ENCODE measurements at places on chromosomes 4 and X.
A peak's percentile ranks its signal among the peaks of the same experiment; 100 is the strongest.

- ATAC-seq, result no peak
These were observed 3.6 kb downstream of the TLR1 start for GRCh38 chr4:38800961-38801450.

GRCh38 chr4:54109241-54110018 is 9.5 kb downstream of the GSX2 start:
- no peak for ATAC-seq

DNA sequence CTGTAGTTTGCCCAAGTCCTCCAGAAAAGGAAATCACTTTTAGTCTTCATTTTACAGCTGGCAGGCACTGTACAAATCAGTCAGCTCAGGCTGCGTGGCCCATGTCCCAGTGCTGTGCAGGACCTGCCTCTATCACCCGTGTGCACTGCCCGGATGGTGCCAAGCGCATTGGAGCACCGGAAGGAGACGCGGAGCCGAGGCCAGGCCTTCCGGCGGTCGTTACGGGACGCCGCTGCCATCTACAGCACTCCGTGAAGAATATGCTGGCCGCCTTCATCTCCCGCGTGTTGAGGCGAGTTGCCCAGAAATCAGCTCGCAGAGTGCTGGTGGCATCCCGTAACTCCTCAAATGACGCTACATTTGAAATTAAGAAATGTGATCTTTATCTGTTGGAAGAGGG is at the start of gene PDHA2:
Gene PDHA2, plus strand, starts transcription at position 203 of the 400 bp plus-strand sequence. Its CDS starts 58 bp downstream, at position 261.
- no peak for ATAC-seq

DNA sequence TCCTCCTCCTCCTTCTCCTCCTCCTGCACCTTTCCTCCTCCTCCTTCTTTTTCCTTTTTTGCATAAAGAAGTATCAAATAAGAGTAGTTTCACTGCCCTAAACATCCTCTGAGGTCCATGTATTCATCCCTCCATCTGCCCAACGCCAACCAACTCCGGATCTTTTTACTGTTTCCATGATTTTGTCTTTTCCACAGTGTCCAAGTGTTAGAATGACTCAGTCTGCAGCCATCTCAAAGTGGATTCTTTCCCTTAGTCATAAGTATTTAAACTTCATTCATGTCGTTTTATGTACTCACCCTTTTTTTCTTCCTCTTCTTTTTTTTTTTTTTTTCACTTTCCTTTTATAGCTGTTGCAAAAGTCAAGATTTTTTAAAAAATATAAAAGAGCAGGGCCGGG is 12.9 kb downstream of the CSF2RA start:
- ATAC-seq, result no peak

GRCh38 chrX:108090491-108091263 is 665 bp downstream of the PSMD10 start:
- no peak for ATAC-seq

GRCh38 chrX:105552395-105552794 is 269.9 kb upstream of the NRK start:
- ATAC-seq, result no peak

DNA sequence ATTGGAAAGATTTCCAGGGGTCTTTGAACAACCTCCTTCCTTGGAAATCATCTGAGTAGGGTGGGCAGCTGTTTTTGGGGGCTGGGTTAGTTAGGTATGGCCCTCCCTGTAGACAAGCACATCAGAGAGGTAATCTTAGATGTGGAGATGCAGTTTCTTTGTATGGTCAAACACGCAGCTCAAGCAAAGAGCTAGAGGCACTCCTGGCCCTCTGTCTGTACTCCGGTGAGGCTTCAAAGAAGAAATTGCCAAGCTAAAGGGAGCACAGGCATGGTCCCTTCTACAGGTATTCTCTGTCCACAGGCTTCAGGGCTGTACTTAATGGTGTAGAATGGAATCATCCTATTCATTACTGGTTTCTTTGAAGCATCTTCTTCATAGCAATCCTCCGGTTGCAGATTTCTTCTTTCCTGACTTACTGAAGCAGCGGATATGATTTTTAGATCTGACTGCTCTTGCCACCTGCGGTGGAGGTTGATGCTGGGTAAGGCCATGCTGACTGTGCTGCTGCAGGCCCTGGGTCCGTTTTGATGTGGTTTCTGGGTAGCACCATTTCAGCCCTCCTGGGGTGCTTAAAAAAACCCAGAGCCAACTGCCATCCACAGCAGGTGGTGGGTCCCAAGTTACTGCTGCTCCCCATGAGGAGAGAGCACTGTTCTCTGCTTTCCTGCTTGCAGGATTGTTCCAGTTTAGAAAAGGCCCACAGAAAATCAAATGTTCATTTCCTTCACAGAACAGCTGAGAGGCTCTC is 318.9 kb upstream of the GATB start:
- ATAC-seq, result peak; percentile 76

- ATAC-seq, result no peak
These were observed 30.8 kb upstream of the MTNR1A start for GRCh38 chr4:186586205-186586604.

- no peak for ATAC-seq
These were observed 175.6 kb upstream of the HCCS start for GRCh38 chrX:10935501-10935900.

GRCh38 chr4:87108142-87108546 is 112.3 kb downstream of the KLHL8 start:
- no peak for ATAC-seq

DNA sequence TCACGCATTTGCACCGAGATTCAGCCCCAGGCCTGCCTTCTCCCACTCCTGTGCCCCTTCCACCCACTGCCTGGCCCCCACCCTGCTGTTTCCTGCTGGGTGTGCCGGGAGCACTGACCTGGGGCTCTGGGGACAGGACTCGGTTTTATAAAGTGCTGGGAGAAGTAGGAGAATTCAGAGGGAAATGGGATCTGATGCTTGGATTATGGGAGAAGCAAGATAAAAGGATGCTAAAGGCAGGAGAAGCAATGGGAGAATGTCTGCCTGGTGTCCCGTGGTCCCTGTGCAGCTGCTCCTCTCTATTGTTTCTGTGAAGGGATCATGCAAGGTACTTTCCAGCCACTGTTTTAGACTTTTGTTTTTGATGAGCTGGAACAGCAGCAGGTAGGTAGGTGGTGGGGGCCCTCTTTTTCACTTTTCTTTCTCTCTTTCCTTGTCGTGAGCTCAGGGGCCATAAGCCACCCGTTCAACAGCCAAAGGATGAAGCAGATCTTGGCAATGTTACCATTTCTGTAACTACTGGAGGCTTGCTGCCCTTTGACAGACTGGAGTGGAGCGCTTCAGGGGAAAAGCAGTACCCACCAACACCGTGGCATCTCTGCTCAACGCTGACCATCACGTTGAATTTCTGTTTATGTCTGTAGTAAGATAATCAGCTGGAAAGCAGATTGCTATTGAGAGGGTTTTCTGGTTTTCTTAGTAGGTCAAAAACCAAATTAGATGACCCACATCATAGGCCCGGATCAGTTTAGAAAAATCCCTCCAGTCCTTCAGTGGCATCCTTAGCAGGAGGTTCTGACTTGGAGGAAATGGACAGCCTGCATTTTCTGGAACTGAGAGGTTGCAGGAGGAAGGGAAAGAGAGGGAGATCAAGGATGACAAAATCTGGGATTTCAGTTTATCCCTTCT is 63.8 kb upstream of the ENPP6 start:
- ATAC-seq, result peak; percentile 34

DNA sequence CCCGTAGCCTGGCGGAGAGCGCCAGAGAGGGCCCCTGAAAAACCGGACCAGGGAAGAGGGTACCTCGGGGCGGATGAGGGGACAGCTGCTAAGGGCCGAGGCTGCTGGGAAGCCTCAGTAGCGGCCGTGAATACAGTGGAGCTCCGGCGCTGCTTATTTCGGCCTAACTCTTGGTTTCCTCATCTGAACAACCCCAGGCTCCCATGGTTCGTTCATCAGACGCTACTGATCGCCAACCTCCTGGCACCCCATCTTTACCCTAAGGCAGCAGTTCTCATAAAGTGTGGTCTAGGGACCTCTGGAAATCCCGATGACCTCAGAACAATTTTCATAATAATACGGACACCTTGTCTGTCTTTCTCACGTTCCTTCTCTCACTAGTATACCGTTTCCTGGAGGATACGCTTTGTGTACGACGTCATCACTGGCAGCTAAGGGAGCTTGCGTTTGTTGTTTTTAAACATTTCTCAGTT is 645 bp upstream of the RAB28 start:
- peak; percentile 28 for ATAC-seq

DNA sequence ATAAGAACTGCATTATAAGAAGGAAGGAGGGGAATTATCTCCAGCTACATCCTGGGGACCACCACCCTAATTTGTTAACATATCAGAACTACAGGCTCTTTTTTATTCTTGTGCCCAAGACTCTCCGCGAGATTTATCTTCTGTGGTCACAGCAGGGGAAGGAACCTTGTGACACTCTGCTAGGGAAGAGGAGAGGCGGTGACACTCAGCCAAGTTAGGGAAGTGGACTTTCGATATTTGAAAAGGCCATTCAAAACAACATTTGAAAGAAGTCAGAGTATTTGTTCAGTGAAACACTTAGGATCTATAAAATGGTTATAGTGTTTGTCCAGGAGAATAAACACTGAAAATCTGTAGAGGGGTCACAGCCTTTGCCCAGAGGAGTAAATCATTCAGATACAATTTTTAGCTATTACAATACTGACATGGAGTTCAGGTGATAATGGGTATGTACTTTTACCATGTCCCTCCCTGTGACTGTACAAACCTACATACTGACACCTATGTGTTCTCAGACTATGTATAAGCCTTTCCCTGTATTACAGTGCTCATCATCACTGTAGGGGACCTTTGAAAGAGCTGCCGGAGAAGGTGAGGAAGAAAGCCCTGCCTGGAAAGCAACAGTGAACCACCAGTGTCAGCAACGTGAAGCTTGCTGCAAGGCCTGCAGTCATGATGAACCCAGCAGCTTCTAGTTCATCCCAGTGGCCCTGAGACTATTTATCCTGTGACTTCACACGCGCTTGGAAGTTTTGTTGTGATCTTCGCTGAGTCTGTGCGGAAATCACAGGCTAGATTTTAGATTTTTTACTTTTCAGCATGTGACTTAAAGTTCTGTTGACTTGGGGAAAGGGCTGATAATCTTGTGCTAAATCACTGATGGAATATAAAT is 8.5 kb upstream of the PTTG2 start:
- ATAC-seq, result no peak

DNA sequence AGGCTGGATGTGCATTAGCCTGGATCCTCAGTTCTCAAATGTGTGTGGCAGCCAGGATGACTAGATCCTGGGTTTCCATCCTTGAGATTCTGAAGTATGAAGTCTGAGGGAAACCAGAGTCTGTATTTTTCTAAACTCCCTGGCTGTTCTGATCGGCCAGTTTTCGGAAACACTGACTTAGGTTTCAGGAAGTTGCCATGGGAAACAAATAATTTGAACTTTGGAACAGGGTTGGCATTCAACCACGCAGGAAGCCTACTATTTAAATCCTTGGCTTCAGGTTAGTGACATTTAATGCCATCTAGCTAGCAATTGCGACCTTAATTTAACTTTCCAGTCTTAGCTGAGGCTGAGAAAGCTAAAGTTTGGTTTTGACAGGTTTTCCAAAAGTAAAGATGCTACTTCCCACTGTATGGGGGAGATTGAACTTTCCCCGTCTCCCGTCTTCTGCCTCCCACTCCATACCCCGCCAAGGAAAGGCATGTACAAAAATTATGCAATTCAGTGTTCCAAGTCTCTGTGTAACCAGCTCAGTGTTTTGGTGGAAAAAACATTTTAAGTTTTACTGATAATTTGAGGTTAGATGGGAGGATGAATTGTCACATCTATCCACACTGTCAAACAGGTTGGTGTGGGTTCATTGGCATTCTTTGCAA is 67.6 kb downstream of the PDGFRA start:
- no peak for ATAC-seq

- no peak for ATAC-seq
These were observed 147.9 kb upstream of the CTSO start for GRCh38 chr4:156101571-156101970.

DNA sequence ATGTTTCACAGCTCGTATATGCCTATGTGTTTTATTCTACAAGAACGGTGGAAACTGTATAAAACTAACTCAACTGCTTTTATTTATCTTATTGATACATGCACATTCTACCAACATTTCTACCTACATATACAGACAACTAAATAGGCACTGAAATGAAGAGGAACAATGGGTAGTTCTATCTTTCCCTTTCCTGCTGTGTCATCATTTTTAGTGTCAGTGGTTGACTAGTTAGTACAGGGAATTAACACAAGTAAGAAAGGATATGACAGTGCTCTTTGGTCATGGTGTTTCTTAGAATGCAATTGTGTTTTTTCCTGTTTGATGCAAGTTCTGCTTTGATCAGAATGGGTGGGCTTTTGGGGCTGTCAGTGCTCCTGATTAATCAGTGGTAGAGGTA is 293.8 kb upstream of the CTSO start:
- ATAC-seq, result no peak

DNA sequence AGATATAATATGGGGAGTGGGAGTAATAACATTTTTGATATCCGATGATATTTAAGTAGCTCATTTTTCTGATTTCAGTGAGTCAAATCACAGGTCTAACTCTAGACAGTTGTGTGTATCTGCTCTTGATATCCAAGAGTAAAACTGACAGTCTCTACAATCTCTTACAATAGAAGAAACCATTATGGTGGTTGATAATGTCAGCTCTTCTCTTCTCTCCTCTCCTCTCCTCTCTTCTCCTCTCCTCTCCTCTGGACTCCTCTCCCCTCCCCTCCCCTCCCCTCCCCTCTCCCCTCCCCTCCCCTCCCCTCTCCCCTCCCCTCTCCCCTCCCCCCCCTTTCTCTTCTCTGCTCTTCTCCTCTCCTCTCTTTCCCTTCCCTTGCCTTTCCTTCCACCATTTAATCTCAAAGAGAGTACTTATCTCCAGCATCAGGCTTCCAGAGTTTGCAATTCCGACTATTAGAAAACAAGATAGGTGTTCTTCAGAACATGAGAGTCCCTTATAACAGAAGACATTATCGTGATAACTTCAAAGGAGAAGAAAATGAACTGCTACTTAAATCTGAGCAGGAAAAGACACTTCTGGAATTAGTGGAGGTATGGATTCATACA is 6.2 kb downstream of the TDO2 start:
- ATAC-seq, result no peak

DNA sequence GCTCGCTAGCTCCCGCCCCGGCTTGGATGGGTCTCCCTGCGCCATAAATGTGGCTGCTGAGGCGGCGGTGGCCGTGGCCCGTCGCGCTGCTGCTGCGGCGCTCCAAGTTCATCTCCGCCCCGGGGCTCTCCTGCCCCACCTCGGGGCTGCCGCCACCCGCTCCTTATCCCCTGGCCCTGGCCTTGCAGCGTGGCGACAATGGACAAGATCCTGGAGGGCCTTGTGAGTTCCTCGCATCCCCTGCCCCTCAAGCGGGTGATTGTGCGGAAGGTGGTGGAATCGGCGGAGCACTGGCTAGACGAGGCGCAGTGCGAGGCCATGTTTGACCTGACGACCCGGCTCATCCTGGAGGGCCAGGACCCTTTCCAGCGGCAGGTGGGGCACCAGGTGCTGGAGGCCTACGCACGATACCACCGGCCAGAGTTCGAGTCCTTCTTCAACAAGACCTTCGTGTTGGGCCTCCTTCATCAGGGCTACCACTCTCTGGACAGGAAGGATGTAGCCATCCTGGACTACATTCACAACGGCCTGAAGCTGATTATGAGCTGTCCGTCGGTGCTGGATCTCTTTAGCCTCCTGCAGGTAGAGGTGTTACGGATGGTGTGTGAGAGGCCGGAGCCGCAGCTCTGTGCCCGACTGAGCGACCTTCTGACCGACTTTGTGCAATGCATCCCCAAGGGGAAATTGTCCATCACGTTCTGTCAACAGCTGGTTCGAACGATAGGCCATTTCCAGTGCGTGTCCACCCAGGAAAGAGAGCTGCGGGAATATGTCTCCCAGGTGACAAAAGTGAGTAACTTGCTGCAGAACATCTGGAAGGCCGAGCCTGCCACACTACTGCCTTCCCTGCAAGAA is 763 bp downstream of the USP38 start:
- ATAC-seq, result peak; percentile 1

Measured in activated CD4-positive, CD25-positive, alpha-beta regulatory T cell treated with anti-CD3 and anti-CD28 coated beads, Interleukin-2, amount 50 U/mL, for 24 hours (primary cell).